ENCODE measurements at places on chromosomes 11 and 22.

DNA sequence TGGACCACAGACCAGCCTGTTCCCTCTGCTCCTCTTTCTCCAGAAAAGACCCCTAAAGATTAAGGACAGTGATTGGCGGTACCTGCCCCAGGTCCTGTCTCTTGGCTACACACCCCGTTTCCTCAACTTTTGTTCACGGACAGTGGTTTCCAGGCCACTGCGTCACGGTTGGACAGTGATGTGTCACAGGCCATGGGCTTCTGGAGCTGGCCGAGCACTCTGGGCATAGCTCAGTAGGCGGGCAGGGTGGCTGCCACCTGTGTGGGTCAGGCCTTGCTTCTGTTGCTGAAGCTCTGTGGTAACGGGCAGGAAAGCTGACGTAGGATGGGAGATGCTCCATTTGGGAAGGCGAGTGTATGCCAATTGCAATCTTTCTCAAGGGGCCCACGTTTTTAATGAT, 13.6 kb downstream of the TUB start:
- no peak for DNase-seq

DNA sequence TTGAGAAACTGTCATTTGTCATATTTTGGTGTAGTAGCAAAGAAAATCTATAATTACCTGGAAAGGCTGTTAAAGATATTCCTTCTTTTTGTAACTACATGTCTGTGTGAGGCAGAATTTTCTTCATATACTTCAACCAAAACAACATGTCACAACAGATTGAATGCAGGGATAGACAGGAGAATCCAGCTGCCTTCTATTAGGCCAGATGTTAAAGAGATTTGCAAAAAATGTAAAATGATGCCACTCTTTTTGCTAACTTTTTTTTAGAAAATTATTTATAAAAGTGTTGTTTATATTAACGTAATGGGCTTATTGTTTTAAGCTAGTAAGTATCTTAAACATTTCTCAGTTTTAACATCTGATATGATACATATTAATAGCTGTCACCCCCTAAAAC, 12.7 kb downstream of the DGKZ start:
- no peak for DNase-seq

DNA sequence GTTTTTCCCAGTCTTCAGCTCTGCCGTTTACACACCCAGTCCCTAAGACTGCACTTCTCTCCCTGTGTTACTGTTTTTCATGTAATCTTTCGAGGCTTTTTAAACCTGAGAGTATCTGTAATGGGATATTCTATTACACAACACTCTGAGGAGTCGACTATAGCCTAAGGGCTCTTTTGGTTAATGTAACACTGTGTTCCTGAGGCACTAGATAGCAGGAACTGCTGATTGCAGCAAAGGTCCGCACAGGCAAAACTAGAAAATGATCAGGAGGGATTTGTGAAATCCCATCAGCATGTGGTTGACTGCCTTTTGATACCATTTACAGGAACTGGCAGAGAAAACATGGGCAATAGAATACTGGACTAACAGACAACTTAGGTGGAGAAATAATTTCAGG, 512.3 kb upstream of the RAG2 start:
- DNase-seq = no peak

DNA sequence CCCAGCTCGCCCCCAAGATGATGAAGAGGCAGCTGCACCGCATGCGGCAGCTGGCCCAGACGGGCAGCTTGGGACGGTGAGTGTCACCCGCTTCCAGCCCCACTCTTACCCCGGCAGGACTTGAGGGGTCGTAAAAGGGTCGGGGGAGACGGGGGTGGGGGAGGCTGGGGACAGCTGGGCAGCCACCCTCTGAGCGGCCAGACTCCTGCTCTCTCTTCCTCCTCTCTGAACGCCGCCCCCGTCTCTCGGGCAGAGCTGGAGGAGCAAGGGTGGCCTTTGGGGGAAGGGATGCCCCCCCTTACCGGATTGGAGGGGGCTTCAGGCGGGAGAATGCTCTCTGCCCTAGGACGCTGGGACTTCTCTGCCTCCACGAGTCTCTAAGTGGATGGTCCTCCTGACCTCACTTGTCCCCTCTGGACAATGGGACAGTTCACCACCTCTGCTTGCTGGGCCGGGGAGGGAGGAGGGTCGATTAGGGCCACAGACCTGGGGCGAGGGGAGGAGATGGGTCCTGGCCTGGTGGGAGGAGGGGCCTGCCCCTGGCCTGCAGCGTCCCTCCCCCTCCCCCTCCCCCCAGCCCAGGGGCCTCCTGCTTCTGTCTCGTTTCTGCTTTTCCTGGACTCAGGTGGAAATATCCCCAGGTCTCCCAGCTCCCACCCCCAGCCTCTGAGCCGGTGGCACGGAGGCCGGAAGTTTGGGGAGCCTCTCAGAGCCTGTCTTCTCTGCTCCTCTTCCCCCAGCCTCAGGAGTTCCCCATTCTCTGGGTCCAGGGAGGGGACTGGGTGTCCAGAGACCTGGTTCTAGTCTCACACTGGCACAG, 512 bp downstream of the SH3BP1 start:
- no peak for DNase-seq

DNA sequence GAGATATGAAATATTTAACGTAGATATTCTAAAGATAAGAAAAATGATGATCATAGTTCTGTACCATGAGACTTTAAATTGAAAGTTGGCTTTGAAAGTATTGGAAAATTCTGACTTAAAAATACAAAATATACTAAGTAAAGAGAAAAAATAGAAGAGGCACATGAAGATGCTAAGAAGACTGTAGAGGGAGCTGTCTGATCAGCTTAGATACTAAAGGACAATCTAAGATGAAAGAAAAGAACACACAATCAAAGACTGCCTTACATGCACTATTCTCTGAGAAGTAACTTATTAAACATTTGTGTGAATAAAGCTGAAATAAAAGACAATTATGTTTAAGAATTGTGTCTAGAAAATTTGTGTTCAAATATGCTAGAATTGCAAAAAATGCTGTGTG, 55.1 kb downstream of the RBMXL2 start:
- no peak for DNase-seq
